ENCODE measurements at places on chromosomes 12 and 14. TPM values are rescaled to one million over a fixed set of nuclear protein-coding genes. Genes with fewer than 3 reads are reported as not detected.

- DNase-seq = no peak
- no peaks in the 10 kb centered on the region for H3K27me3 ChIP-seq
- H3K4me1 ChIP-seq = peaks cover 6% of the 10 kb centered on the region
- H3K4me3 ChIP-seq = no peak overlapping the region
- no peaks in the 10 kb centered on the region for H3K36me3 ChIP-seq
Measured at GRCh38 chr12:127381043-127381668, 885.8 kb upstream of the TMEM132C start.

DNAJC22 gene
- polyA plus RNA-seq = not detected

GRCh38 chr12:114656906-114657596 lies 26.9 kb downstream of the TBX3 start:
- no peaks in the 10 kb centered on the region for H3K4me1 ChIP-seq
- H3K27me3 ChIP-seq = no peaks in the 10 kb centered on the region
- no peak overlapping the region for H3K27ac ChIP-seq
- no peak for DNase-seq

ATP5MC2 gene
- polyA plus RNA-seq = 700 TPM

- H3K4me3 ChIP-seq = no peak overlapping the region
- no peaks in the 10 kb centered on the region for H3K27me3 ChIP-seq
- DNase-seq = no peak
- no peak overlapping the region for H3K27ac ChIP-seq
- H3K4me1 ChIP-seq = peaks cover 11% of the 10 kb centered on the region
- no peaks in the 10 kb centered on the region for H3K36me3 ChIP-seq
Measured at GRCh38 chr14:105495101-105495989, 4.3 kb downstream of the TEDC1 start.

Measured in CD4-positive, CD25-positive, alpha-beta regulatory T cell (primary cell).